ENCODE measurements at places on chromosomes 1 and 21.
A peak's percentile ranks its signal among the peaks of the same experiment; 100 is the strongest.

DNA sequence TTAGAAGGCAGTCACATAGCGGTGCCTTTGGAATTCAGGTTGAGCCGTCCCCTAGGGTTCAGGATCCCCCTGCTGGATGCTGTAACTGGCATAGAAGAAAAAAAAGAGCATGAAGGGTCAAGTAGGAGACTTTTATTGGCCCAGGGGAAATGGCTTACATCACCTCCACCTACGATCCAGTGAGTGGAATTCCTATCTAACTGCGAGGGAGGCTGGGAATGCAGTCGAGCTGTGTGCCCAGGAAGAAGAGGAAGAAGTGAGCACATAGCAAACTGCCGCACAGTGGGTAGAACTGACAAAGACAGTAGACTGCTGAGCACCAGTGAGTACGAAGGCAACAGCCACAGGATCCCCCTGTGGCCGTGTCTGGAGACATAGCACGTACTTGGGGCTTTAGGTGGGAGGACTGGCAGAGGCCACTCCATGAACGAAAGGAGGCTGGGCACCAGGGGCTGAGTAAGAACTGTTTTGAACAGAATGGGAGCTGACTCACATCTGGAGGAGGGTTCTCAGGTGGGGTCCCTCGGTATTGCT, 79.2 kb downstream of the RNF220 start:
- DNase-seq: no peak

DNA sequence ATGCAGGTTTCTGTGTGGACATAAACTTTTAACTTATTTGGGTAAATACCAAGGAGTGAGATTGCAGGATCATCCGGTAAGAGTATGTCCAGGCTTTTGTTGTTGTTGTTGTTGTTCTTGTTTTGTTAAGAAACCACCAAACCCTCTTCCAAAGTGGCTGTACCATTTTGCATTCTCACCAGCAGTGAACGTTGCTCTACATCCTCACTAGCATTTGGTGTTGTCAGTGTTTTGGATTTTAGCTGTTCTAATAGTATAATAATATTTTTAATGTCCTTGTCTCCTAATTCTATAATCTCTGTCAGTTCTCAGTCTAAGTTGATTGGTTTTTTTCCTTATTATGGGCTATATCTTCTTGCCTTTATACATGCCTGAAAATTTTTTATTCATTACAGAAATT, 37.8 kb downstream of the TENT5C start:
- no peak for DNase-seq

DNA sequence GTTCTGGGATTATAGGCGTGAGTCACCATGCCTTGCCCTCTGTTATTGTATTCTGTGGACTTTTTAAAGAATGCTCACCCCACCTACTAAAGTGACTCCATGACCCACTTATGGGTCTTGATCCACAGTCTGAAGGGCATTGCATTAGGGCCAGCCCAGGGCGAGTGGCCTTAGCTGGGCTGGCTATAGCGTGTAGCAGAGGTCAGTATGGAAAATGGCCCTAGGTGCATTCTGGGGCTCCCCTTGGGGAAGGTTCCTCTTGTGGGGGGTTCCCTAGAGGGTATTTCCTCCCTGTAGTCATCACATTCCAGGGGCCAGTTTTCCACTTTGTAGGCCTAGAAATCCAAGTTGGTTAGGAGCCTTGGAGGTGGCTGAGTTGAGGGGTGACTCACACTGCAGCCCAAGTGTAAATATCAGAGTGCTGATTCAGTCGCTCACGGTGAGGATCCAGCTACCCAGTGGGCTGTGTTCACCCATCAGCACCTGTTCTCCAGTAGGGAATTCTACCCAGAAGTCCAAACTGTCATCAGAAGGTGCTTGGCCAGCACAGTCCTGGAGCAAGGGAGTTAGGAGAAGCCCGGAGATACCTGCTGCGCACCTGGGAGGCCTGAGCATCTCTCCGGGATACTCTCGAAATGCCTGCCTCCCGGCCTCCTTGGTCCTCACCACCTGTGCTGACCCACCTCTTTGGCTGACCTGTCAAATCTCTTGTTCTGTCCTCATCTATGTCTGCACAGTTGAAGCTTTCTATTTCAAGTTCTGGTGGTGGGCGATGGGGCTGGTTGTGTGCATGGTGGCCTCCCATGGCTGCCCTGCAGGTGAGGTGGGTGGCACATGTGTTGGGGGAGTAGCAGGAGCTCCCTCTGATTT, 52.2 kb downstream of the NENF start:
- no peak for DNase-seq

- DNase-seq: peak; percentile 22
Measured at GRCh38 chr1:150619576-150620509, 9.6 kb downstream of the ENSA start.

- no peak for DNase-seq
Measured at GRCh38 chr1:203547771-203548421, 53.9 kb downstream of the OPTC start.

- no peak for DNase-seq
Measured at GRCh38 chr21:44758781-44759627, 42.6 kb downstream of the UBE2G2 start.

DNA sequence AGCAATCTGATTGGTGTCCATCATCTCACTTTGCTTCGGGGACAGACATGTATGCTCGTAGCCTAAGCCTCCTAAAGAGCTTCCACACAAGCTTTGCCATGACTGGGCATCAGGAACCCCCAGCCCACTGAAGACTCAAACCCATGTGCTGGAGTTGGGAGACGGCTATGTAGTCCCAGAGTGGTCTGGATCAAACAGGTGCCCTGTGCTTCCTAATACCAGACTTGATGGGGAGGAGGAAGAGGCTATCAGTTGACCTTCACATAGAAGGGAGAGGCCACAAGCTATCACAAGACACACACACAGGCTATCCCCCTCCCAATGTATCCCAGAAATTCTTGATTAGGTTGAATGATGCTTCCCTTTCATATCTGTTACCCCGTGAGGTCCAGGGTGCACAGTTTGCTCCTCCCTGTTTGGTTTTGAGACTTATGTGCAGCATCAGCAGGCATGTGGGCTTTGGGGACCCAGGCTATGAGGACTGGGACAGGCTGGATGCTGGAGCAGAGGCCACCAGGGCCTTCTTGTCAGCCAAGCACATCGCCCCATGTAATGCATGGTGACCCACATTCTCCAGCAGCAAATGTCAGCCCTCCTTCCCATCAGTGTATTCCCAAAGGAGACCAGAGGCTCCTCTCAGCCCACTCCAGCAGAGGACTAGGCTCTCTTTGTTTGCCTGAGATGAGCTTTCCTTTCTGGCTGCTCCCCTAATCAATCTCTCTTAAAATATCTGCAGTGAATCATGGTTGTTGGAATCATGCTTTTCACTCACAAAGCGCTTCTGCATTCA, 159.8 kb downstream of the GRIK3 start:
- no peak for DNase-seq

GRCh38 chr1:78408810-78409209, 82.0 kb upstream of the PTGFR start:
- DNase-seq: no peak

DNA sequence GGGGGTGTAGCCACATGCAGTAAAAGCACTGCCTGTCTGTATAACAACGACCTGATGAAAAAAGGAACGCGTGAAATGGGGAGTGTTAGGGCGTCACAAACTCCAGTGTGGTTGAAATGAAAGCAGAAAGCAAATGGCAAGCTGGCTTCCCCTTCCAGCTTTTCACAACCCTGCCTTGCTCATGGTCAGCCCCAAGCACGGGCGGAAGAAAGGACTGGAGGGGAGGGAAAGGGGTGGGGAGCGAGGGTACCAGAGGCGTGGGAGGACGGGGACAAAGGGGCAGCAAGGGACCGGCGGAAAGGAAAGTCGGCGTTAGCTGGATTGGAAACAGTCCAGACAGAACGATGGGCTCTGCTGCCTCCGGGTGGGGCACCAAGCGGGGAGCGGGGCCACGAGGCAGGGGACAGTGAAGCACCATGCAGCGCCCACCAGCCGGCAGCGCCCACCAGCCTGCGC, 9.6 kb downstream of the VPS26C start:
- no peak for DNase-seq

GRCh38 chr1:168829876-168830275, 100.9 kb upstream of the DPT start:
- no peak for DNase-seq

DNA sequence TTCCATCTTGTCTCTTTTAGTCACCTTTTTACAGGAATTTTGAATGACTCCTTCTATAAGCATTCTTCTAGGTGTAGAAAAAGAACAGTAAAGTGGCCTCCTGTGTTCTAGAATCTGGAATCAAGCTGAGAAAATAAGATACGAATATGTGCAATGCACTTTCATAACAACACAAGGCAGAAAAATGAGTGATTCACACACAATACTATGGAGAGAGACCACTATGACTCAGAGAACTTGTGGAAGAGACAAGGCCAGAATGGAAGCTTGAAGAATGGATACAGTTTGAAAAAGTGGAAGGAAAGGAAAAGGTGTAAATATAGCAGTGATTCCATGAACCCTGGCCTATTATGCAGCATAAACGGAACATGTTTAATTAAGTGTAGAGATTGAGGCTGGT, 57.1 kb upstream of the SAMSN1 start:
- DNase-seq: peak; percentile 67

- DNase-seq: no peak
Measured at GRCh38 chr1:156894711-156895454, 1.4 kb downstream of the PEAR1 start.

All from astrocyte of the cerebellum (primary cell).